Type B pancreatic cell (in vitro differentiated cells): ENCODE measurements at places on chromosomes 16 and 17.

DNA sequence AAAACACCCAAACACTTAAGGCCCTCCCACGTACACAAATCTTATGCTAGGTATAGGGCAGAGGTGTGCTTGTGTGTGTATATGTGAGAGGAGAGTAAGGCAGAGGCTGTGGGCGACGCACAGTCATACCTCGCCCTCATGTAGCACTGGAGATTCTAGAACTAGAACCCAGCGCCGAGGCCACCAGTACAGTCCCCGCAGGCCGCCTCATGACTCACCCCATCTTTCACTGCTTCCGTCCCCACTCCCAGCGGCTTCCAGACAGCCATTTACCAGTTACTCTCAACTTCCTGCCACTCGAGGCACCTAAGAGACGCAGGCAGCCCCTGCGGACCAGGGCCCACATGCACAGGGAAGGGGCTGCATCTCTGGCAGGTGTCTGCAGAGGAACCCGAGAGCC lies 23.2 kb upstream of the CYTH1 start:
- no peak for DNase-seq

DNA sequence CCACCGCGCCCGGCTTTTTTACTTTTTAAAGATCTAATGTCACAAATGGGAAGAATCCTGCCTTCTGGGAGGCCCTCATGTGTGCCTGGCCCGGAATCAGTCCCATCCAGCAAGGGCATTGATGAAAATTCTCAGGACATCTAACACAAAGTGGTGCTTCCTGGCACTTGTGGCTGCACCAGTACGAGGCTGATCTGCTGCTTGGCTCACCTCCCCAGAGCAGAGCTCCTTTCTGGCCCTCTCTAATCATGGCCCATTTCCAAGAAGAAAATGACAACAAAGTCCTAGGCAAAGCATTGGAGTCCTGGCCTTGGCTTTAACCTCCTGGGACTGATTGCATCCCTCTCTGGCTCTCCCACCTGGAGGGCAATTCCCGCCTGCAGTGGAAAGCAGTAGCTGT lies 50.7 kb upstream of the SIAH1 start:
- no peak for DNase-seq

DNA sequence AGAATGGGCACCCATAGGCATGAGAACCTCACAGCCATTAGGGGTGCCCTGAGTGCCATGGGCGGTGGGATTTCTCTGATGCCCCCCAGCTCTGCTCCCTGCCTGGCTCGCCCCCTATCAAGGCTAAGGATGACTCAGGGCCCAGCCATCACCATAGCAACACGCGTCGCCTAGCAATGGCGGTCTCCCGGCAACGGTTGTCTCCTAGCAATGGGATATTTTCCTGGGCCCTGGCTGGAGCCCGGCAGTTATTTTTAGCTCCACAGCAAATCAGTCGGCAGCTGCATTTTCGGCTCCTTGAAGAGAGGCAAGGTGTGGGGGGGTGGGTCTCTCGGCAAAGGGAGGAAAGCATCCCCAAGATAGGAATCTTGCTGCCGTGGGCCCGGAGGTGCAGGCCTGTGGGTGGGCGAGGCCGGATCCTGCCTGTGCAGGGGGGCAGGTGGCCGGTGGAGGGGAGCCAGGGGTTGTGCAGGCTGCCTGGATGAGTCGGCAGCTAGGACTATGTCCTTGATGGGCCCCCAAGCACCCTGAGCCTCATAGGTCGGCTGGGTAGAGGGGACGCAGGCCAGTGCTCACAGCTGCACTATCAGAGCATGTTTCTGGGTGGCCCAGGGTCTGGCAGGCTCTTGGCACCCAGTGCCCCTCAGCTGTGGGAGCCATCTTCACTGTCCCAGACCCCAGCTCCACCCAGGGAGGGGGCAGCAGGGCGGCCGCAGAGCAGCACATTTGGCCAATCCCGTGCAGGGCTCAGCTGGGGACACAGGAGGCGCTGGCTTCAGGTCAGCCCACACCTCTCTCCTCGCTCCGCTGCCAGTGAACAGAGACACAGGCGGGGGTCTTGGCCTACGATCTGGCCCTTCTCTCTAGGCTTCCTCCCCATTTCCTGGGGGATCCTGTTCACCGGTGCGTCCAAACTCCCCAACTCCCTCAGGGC lies 4.2 kb upstream of the FBXL16 start:
- DNase-seq: no peak

GRCh38 chr16:27364493-27365141 lies 37.4 kb upstream of the IL21R start:
- DNase-seq: no peak

DNA sequence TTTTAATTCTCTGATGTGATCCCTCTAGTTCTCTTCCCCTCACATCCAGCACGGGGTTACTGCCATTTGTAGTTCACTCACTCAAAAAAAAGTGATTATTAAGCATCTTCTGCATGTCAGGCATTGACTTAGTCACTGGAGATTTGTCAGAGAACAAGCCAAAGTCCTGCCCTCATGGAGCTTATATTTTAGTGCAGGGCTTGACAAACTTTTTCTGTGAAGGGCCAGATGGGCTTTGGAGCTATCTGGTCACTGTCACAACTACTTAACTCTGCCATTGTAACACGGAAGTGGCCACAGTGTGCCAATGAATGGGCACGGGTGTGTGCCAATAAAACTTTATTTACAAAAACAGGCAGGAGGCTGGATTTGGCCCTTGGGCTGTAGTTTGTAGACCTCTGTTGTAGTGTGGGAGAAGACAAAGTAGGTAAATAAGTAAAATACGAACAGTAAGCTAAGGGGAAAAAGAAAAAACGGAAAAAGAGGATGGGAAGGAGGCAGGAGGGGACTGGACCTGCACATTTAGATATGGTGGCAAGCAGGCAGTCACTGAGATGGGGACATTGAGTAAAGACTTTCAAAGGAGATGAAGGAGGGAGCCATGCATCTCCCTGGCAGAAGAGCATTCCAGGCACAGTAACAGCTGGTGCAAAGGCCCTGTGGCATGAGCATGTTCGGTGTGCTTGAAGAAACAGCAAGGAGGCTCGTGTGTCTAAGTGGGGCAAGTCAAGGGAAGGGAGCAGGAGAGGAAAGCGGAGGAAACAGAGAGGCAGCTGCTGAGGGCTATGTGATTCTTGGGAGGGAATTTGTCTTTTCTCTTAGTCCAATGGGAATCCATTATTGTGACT lies 202.8 kb upstream of the CACNG3 start:
- DNase-seq: no peak

- DNase-seq: no peak
Measured at GRCh38 chr17:21573961-21574610, 118.2 kb upstream of the KCNJ18 start.

DNA sequence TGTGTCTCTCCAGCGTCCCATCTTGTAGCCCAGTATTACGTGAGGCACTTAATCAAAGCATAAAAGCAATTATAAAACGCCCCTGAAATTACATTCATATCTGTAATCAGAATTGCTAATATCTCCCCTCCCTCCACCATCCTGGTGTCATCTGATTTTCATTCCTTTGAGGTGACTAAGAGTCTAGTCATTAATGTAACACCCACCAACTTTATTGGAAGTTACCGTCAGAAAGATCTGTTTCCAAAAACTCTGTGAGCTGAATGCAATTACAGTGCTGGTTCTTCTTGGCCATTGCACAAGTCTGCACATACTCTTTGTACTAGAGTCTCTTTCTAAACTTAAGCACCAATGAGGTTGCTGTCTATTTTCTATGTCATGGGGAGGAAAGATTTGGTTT lies 12.5 kb upstream of the MAF start:
- no peak for DNase-seq

- DNase-seq: no peak
Measured at GRCh38 chr17:70527364-70527888, 358.1 kb downstream of the KCNJ2 start.

- no peak for DNase-seq
Measured at GRCh38 chr16:56866955-56867830, 2.2 kb downstream of the SLC12A3 start.

DNA sequence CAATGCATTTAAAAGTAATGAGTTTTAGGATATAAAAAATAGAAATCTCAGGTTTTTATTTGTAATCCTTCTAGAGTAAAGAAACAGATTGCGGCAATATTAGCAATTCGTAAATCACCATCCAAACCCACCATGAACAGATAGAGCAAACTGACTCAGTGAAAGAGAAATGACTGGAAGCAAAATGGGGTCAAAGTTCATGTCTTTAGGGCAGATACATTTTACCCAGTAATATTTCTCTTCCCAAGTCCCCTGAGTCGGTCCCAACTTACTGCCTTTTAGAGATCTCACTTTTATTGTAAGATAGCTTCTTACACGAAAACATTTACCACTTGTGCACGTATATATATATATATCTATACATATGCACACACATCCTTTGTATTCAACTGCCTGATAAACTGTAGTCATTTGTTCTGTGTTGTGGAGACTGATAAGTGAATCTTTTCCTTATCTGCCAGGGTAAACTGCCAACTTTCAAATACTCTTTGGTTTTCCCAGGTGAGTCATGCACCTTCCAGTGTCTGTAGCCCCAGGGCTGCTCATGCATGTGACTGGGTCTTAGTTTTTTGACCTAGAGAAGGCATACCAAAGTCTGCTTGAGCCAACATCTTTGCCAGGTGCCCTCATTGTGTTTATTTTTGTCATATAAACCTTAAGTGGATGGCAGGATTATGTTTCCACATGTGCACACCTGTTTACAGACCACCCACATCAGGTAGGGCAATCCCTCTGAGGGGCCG lies 7.8 kb upstream of the IRF8 start:
- DNase-seq: no peak

DNA sequence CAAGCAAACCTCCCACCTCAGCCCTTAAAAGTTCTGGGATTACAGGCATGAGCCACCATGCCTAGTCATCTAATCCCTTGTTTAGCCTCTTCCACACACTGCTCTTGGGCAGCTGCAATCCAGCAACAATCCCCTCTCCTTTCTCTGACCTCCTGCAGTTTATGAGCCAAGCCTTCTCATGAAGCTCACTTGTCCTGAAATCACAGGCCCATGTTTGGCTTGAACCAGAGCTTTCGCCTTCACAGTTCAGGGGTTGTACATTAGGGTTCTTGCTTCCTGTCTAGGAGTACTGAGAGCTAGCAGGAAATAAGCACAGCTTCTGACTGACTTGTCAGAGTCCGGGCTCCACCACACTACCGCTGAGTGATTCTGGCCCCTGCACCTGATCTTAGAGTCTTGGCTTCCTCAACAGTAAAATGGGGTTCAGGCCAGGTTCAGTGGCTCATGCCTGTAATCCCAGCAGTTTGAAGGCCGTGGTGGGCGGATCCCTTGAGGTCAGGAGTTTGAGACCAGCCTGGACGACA lies 16.3 kb downstream of the ERAL1 start:
- no peak for DNase-seq

- DNase-seq: no peak
Measured at GRCh38 chr16:84699147-84699711, 571 bp upstream of the USP10 start.

DNA sequence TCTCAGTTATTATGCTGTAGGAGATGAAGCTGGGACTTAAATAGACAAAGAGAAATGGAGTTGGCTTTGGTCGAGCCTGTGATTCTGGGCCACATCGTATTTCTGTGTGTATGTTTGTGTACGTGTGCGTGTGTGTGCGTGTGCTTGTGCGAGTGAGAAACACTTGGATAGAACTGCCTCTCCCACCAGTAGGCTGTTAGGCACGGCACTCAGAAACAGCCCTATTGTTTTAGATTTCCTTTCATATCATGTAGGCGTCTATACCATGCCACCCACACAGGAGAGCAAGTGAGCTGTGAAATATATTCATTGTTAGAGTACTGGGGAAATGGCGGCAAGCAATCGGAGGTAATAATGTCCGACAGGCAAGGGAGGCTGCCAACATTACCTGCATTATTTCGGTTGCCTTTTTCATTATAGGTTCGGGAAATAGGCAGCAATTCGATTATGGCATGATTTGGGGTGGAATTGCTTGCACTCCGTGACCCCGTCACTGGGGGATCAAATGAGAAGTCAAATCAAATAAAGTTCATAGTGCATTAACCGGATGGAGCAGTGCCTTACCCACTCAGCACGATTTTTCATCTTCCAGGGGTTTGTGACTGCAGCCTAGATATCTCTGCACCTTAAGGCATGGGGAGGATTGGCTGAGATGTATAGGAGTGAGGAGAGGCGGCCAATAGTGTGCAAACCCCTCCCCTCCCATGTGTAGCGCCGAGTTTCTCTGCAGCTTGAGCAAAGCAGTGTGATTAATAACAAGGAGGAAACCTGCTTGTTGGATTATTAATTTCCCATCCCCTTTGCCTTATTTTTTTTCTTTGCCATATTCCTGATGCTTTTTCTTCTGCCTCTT lies 89.6 kb downstream of the RBFOX1 start:
- no peak for DNase-seq

- no peak for DNase-seq
Measured at GRCh38 chr16:72174726-72175125, 2.8 kb upstream of the PMFBP1 start.

GRCh38 chr17:7840875-7841274 lies 6.9 kb downstream of the KDM6B start:
- no peak for DNase-seq

GRCh38 chr17:81733507-81734404 lies 21.7 kb downstream of the SLC25A10 start:
- peak; percentile 85 for DNase-seq

DNA sequence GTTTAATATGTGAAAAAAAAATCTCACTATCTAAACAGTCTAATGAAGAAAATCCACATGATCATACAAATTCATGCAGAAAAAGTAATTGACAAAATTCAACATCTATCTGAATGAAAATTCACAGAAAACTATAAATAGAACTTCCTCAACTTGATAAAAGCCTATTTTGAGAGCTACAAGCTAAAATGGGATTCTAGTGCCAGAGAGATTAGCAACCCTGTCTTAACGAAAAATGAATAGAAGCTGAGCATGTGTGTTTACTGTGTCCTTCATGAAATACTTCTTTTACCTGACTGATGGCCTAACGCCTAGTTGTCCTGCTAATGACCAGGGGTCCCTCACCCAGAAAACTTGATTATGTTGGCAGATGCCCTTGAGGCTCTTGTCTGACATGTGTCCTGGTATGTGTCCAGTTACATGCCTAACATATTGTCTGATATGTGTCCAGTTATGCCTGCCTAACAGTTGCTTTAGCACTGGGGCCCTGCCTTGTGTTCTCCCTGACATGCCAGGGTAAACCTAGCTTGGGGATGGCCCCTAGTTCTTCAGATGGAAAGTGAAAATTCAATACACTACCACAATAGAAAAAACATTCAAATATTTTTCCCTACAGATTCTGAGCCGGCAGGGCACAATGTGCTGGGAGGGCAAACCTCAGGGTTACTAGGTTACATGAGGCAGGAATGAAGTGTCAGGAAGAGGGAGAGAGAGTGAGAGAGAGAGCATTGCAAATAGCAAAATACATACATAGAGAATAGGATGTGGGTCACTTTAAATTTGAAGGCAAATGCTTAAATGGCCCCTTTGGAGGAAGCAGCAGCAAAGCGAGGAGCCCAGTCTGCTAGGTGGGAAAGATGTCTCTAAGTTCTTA lies 834.0 kb downstream of the CDH11 start:
- DNase-seq: no peak

DNA sequence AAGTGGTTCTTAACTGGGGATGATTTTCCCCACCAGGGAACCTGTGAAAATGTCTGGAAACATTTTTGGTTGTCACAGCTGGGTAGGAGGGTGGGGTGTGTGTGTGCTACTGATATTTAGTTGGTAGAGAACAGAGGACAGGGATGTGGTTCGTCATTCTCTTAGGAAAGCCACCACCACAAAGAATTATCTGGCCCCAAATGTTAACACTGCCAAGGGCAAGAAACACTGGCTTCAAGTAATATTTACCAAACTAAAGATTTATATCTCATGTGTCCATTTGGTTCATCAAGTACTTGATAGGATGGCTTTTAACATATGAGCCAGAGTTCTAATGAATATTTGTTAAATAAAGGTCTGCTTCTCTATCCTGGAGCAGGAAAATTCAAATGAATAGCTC lies 19.5 kb downstream of the MPHOSPH6 start:
- no peak for DNase-seq

GRCh38 chr16:26005336-26005735 lies 313.6 kb downstream of the HS3ST4 start:
- DNase-seq: no peak
